ENCODE measurements at places on chromosomes 1 and 21.
A peak's percentile ranks its signal among the peaks of the same experiment; 100 is the strongest.

DNA sequence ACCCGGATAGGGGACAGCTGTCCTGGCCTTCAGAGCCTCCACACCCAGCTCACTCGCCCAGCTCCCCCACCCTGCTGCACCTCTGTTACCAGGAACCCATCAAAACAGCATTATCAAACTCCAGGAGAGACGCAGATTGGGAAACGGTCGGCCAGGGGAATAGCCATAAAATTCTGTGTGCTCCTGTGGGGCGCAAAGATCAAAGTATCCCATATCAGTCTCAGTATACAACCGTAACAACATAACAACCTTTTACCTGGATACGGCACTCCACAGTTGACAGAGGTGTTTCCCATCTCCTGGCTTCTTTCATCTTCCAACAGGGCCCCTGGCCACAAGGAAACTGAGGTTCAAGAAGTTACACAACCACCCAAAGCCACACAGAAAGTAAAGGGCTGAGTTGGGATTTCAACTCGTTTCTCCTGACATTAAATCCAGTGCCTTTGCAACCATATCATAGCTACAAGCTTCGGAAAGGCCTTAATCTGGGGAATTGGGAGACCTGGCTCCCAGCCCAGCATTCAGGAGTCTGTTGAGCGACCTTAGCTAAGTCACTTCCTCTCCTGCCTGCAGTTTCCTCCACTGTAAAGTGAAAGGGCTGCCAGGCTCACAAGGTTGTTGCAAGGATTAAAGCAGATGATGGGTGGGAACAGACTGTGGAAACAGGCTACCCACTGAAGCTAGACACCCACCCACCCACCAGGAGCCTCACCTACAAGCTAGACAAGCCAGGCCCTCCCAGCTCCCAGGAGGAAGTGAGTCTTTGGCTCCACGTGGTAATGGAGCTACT is 8.1 kb upstream of the EPHB2 start:
- peak; percentile 29 for DNase-seq

- peak; percentile 29 for DNase-seq
Observed at GRCh38 chr1:54053745-54054437, 483 bp downstream of the TCEANC2 start.

DNA sequence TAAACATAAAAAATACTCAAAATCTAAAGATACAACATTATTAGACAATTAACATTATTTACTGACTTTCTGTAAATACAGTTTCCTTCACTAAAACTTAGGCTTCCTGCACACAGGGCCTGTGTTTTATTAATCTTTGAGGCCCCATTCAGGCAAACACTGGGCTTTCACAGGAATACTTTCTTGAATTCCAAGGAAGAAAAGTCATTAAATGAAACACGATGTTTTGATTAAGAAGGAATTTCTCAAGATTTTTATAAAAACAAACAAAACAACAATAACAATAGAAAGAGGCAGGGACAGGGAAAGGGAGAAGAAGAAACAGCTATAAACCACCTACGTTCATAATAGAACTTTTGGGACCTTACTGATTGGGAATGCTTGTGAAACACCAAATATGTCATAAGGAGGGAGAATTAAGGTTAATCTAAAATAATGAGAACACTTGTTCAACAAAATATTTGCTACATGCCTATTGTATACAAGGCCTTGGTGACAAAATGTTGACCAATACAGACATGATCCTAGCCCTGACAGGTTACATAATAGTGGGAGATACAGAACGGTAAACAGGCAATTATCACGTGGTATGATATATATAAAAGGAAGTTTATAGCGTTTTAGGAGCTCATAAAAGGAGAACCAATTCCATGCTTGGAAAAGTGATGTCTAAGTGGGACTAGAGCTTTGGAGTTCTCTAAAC is 3.6 kb downstream of the DDAH1 start:
- DNase-seq: no peak

DNA sequence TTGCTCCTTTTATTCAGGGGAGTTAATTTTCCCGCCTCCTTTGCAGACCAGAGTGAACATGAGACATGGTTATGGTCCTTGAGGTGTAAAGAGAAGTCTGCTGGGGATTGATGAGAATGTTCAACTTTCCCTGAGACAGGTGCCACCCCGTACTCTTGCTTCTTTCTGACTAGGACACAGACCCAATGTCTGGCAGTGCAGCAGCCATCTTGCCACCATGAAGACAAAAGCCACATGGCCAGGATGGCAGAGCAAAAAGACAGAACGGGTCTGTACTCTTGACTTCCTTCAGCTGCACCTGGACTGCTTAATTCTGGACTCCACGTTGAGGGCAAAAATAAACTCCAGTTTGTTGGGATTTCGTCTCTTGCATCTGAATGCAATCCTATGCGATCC is 54.1 kb downstream of the KLHDC7A start:
- no peak for DNase-seq

GRCh38 chr1:53945183-53945432 is 391 bp downstream of the IFT25 start:
- DNase-seq: no peak

GRCh38 chr1:25217015-25217414 is 15.3 kb downstream of the SYF2 start:
- DNase-seq: no peak

DNA sequence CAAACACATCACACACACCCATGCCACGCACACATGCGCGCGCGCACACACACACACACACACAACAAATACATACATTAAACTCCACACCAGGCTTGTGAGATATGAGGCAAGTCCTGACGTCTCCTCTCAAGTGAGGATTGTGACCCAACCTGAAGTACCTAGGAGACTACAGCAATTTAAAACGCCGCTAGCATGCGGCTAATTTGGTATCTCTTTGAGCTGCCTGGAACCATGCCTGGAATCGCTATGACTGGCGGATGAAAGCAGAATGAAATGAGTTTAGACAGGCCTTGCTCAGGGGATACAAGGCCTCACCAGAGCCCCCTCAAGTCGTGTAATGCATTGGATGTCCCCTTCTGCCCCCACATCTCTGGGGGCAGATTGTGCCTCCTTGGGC is 1.6 kb upstream of the RAB7B start:
- DNase-seq: no peak

GRCh38 chr1:108082001-108082400 is 117.0 kb upstream of the VAV3 start:
- peak; percentile 10 for DNase-seq

DNA sequence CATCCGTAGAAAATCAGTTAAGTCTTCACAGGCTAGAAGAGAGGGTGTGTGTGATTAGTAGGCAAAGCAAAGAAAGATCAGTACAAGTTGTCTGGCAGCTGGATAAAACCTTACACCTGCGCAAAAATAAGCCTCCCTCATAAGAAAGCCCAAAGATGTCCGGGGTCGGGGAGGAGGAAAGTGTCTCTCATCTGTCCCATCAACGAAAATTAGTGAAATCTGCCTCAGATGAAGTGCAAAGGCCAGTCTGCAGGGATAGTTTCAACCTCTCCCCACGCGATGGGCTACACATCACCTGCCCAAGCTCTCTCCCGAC is 333.9 kb downstream of the SRGAP2C start:
- no peak for DNase-seq

GRCh38 chr1:155035936-155036335 is 2.3 kb downstream of the DCST1 start:
- DNase-seq: no peak

- DNase-seq: no peak
Observed at GRCh38 chr1:184367427-184368038, 19.3 kb upstream of the C1orf21 start.

DNA sequence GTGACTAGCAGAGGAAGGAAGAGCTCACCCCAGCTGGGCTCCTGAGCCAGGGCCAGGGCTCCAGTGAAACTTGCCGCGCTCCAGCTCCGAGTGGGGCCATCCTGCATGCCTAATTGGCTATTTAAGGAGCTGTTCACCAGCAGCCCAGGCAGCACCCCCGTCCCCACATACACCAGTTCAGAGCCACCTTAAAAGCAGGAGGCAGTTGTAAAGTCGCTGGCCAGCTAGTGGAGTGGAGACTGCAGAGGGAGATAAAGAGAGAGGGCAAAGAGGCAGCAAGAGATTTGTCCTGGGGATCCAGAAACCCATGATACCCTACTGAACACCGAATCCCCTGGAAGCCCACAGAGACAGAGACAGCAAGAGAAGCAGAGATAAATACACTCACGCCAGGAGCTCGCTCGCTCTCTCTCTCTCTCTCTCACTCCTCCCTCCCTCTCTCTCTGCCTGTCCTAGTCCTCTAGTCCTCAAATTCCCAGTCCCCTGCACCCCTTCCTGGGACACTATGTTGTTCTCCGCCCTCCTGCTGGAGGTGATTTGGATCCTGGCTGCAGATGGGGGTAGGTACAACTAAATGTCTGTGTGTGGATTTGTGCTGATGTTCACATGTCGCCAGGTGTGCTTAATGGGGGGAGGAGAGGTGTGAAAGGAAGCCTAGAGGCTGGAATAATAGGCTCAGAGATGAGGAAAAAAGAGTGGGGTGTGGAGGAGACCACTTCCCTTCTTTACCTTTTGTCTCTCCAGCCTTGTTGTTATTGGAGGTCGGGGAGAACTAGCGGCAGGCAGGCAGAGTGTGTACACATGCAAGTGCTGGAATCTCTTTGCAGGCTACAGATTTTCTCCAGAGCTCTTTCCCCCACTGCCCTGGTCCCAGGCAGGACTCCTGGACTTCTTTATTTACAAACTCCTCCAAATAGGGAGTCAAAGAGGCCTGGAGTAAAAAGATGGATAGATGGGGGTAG is at the start of gene CA14:
TSS of gene CA14 (plus strand) at position 151 of the 962 bp plus-strand sequence. CDS start at position 506, 355 bp downstream.
- DNase-seq: no peak

DNA sequence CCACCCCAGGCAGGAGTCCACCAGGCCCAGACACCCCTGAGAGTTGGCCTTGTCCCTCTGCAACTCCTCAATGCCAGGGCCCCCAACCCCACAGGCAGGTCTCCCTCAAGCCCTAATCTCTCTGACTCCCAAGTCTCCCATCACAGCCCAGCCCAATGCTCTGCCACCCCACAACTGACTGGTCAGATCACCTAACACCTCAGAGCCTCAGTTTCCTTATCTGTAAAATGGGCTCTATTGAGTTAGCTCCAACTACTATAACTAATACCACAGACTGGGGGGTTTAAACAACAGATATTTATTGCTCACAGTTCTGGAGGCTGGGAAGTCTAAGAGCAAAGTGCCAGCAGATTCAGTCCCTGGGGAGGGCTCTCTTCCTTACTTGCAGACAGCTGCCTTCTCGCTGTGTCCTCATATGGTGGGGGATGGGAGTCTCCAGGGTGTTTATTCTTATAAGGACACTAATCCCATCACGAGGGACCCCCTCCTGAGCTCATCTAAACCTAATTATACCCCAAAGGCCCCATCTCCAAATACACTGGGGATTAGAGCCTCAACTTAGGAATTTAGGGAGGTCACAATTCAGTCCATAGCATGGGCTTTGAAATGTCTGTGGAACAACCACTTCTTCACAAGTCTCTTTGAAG is 34.9 kb upstream of the ZC3H12A start:
- no peak for DNase-seq

GRCh38 chr1:69256036-69256435 is 311.7 kb upstream of the LRRC7 start:
- DNase-seq: no peak

GRCh38 chr1:44152692-44153091 is 11.3 kb upstream of the KLF18 start:
- DNase-seq: peak; percentile 8

GRCh38 chr1:172613294-172613693 is 45.6 kb upstream of the FASLG start:
- DNase-seq: peak; percentile 46

- peak; percentile 36 for DNase-seq
Observed at GRCh38 chr1:7922301-7922700, 18.3 kb downstream of the TNFRSF9 start.

DNA sequence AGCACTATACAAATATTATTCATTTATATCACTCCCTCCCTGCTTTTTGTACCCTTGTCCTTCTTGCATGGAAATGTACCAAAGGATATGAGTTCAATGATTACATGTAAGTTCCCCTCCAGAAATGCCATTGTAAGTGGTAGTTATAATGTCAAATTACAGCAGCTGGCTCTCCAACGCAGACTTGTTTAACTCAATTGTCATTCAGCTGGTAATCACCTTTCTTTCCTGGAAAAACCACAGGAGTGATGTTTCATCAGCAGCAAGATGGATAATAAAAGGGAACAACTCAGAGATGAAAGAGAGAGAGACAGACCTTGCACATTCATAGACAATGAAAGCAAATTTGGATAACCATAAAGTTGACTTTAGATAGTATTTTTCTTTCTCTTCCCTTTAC is 578.6 kb upstream of the PBX1 start:
- no peak for DNase-seq

GRCh38 chr1:116545359-116545705 is 25.5 kb downstream of the CD58 start:
- DNase-seq: no peak

DNA sequence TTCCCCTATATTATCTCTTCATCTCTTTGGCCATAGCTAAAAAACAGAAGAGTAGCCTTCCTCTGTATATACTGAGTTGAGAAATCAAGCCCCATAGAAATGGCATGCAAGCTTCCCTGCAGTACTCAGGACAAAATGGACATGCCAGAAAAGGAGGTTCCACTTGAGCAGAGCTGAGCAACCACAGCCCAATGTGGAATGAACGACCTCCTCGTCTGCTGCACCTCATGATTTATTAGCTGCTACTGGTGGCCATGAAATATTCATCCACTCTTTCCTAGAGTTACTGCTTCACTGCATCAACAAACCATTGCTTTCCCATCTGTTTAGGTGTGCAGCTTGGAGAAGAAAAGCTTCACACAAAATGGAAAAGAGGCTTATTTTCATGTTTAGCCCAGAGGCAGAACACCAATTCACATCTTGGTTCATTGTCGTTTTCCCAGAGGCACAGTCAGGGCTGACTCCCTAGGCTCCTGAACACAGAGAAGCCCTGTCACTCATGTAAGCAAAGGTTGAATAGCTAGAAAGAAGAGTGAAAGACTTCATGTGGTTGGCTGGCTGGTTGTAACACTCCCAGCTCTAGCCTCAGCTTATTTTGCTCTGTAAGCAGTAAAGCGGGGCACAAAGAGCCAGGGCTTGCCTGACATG is 148.0 kb downstream of the TSEN15 start:
- no peak for DNase-seq

DNA sequence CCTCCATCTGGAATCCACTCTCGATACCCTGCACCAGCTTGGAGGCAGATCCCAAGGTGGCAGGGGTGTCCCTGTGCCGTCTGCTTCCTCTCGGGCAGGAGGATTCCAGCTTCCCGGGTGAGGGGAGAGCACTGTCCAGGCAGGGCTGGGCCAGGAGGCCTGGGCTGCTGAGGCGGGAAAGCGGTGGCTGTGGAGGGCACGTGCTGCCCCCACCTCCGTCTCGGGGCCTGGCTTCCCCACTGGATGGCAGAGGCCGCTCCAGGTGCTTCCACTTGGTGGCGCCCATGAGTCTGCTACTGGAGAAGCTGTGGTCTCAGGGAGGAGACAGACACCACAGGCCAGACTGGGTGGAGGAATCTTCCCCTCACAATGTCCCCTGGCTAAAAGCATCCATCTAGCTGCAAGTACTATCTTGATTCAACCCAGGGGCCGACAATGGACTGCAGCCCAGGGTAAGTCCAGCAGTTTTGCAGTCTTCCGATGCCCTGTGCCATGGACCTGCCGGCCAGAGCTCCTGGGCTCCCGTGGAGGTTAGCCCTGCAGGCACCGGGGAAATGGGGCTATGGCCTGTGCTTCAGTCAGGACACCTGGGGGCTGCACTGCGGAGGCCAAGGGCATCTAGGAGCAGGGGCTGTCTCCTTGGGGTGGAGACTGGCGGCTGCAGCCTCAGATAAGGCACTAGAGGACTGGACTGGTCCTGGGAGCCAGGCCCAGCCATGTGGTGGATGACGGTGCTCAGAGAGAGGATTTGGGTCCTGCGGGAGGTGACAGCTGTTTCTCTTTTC is 41.3 kb upstream of the EIF4G3 start:
- DNase-seq: peak; percentile 53

All from ELR (cell line).